ENCODE measurements at places on chromosomes 7 and 10. TPM values are rescaled to one million over a fixed set of nuclear protein-coding genes. Genes with fewer than 3 reads are reported as not detected.

The MRLN gene
- total RNA-seq = not detected

The SEMA4G gene
- 2.6 TPM for total RNA-seq

The NOBOX gene
- not detected for total RNA-seq

The STRIP2 gene
- total RNA-seq = 2.7 TPM

The ATOH7 gene
- total RNA-seq = not detected
